ENCODE measurements at places on chromosomes 4 and X. TPM values are rescaled to one million over a fixed set of nuclear protein-coding genes. Genes with fewer than 3 reads are reported as not detected.

DNA sequence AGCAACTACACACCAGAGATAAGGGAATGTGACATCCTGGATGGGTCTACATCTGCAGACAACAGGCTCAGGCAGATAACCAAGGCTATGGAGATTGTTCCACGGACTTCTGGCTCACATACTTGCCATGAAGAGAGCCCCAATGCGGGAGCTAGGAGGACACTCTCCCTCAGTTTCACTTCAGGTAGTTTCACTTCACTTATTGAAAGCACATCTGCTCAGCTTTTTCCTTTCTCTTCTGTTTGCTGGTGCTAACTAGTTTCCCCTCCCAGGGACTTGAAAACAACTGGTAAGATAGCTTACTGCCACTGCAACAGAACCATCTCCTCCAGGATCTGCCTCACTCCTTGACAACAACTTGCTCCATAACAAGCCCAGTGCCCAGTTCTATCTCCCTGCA, 1.4 kb upstream of the CT47C1 start:
- DNase-seq, result no peak

GRCh38 chr4:186981161-186981560, 257.5 kb upstream of the FAT1 start:
- DNase-seq, result no peak

CLDN2 gene
- total RNA-seq, result 42.9 TPM

DNA sequence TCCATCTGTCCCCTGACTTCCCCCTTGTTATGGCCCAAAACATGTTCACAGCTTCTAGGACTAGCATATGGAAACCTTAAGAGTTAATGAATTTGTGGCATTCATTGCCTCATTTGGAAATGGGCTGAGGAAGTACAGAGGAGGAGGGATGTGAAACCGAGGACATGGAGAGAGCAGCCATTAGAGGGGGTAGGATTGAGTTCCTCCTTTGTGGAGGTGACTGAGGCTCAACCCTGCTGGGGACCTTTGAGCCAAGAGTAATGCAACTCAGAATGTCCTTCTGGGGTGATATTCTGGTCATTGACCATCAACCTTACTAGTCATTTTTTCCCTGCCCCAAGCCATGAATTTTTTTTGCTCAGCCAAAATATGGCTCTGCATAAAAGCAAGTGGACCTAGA, 109.4 kb downstream of the ZNF518B start:
- no peak for DNase-seq

DNA sequence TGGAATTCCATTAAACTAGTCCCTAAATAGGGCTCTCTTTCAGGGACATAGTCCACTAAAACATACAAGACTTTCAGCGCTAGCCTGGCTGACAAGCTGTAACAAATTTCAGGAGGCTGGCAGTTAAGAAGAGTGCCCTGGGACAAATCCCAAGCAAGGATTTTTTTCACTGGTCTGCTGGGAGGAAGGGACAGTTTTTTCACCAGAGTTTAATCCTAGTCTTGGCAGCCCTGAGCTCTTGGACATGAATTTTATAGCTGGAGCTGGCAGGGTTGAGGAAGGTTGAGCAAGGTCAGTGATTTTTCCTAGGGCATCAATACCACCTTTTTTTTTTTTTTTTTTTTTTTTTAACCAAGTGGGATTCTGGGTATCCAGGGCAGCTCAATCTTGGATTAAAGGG, 184.4 kb downstream of the SH2D1A start:
- DNase-seq, result peak; percentile 41

GRCh38 chrX:10064736-10065135, 92.0 kb upstream of the CLCN4 start:
- peak; percentile 55 for DNase-seq

PJA1 gene
- total RNA-seq, result 4.8 TPM
